Left ventricle myocardium superior (tissue), 1 donor: ENCODE measurements at places on chromosomes 3 and 15. TPM values are rescaled to one million over a fixed set of nuclear protein-coding genes. Genes with fewer than 3 reads are reported as not detected.
A peak's percentile ranks its signal among the peaks of the same experiment; 100 is the strongest.

GRCh38 chr3:185715091-185715490 lies 109.8 kb downstream of the IGF2BP2 start:
- DNase-seq = no peak

Gene FSTL1
- 186 TPM for total RNA-seq

- peak; percentile 51 for DNase-seq
Measured at GRCh38 chr3:130849091-130849552, 44.8 kb upstream of the ATP2C1 start.

DNA sequence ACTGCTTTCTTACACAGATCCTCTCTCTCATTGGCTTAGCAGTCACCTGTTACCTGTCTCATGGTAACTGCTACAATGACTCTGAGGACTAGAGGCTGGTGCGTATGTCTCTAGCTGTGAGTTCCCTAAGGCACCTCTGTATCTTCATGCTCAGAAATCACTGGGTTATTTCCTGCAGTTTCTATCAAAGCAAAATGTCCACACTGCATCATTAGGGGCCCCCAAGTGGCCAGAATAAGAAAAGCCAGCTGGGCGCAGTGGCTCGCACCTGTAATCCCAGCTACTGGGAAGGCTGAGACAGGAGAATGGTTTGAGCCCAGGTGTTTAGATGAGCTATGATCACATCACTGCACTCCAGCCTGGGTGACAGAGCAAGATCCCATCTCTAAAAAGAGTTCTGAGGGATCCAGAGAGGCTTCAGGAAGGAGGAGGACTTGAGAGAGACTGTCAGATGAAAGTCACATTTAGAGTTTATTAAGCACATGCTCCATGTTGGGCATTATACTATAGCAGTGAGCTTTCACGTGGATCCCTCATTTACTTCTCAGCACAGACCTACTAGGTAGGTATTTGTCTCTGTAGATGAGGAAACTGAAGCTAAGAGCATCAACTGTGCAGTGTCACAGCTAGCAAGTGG lies 2.3 kb upstream of the VPS18 start:
- no peak for DNase-seq

Gene SKOR1
- 0.07 TPM for total RNA-seq

Gene CCDC39
- not detected for total RNA-seq

DNA sequence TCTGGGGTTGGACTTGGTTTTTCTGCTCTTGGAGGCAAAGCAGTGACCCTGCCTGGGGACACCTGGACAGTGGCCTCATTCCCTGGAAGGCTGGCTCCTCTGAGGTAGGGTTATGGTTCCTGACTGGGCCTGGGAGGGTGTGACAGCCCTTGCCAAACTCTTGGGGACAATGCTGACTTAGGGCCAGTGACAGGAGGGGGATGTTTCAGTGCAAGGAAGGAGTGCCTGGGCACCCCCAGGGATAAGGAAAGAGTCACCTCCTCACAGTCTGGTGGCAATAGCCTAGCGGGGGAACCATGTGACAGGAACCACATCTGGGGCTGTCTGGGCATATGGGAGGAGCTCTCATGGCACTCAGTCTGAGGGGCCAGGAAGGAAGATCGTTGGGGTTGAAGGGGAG lies 91.8 kb downstream of the ABHD5 start:
- DNase-seq = no peak

Gene STRIT1
- total RNA-seq = 0.79 TPM

- DNase-seq = no peak
Measured at GRCh38 chr15:48928877-48929538, 34.7 kb downstream of the SHC4 start.

Gene FAM3D
- total RNA-seq = not detected

Gene HEG1
- 102 TPM for total RNA-seq

DNA sequence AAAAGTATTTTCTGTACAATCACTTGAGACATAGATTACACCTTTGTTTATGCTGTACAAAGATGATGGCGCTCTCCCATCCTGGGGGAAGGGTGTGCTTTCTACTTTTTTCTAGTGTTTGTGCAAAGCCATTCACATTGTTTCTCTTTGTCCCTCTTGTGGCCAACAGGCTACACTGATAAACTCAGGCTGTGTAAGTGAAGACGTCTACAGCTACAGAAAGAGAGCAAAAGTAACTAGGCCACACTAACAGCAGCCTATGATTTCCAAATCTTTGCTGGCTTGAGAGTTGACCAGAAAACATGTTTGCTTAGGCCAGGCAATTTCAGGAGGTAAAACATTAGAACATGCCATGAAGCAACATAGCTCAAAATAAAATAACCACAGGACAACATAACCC lies 75.1 kb downstream of the FOXB1 start:
- no peak for DNase-seq

DNA sequence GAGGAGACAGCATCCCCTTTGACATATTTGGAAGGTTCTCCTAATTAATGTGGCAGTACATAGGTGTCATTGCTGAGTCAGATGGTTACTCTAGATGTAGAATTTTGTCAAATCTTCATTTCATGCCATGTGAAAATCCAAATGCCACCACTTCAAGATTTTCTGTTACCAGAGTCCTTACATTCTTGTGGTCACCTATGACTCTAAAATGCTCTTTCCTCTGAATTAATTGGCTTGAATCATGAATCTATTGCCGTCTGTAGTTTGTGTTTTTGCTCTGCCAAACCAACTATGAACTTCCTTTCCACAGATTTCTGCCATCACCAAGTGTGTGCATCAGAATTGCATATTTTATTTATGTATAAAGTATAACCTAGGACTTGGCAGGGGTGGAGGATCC lies 269.4 kb upstream of the ZPLD1 start:
- DNase-seq = no peak

DNA sequence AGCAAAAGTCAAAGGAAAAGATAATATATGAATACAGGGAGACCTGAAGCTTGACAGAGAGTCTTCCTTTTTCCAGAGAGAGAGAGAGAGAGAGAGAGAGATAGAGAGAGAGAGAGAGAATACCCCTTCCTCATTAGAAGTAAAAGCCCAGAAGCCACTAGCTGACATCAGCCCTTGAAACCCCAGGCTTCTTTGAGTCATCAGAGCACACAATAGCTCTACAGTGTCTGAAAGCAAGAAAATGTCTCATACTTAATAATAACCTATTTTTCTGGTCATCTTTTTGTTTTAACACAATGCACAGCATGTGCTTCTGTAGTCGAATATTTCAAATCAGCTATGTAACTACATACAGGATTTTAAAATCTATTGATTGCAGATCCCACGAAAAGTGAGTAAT lies 109.2 kb upstream of the NANOGP8 start:
- DNase-seq = no peak

Gene CFAP20DC
- total RNA-seq = 0.22 TPM

Gene SOX14
- total RNA-seq = not detected

GRCh38 chr3:126551839-126552687 lies 6.7 kb downstream of the C3orf22 start:
- no peak for DNase-seq

- no peak for DNase-seq
Measured at GRCh38 chr15:91862891-91863504, 9.5 kb downstream of the SLCO3A1 start.

DNA sequence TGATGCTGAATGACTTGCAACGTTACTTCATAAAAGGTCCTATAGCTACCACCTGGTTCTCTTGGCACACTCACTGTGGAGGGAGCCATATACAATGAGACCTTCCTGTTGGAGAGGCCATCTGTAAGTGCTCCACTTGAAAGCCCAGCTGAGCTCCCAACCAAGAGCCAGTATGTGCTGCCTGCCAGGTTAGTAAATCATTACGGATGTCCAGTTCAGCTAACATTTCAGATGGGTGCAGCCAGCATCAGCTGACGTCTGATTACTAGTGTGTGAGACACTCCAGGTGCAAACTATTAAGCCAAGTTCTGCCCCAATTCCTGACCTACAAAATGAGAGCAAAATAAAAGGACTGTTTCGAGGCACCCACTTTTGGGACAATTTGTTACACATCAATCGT lies 274.4 kb upstream of the ROBO2 start:
- no peak for DNase-seq

GRCh38 chr15:29924750-29925149 lies 102.5 kb upstream of the TJP1 start:
- DNase-seq = peak; percentile 32
